Body of pancreas (tissue), 4 donors: ENCODE measurements at places on chromosomes 2 and 18. TPM values are rescaled to one million over a fixed set of nuclear protein-coding genes. Genes with fewer than 3 reads are reported as not detected.

- no peak overlapping the region for H3K4me3 ChIP-seq
- H3K27me3 ChIP-seq, result no peaks in the 10 kb centered on the region
- DNase-seq, result no peak
- H3K36me3 ChIP-seq, result no peaks in the 10 kb centered on the region
Observed at GRCh38 chr18:79868168-79868784, 70.5 kb downstream of the KCNG2 start.

DNA sequence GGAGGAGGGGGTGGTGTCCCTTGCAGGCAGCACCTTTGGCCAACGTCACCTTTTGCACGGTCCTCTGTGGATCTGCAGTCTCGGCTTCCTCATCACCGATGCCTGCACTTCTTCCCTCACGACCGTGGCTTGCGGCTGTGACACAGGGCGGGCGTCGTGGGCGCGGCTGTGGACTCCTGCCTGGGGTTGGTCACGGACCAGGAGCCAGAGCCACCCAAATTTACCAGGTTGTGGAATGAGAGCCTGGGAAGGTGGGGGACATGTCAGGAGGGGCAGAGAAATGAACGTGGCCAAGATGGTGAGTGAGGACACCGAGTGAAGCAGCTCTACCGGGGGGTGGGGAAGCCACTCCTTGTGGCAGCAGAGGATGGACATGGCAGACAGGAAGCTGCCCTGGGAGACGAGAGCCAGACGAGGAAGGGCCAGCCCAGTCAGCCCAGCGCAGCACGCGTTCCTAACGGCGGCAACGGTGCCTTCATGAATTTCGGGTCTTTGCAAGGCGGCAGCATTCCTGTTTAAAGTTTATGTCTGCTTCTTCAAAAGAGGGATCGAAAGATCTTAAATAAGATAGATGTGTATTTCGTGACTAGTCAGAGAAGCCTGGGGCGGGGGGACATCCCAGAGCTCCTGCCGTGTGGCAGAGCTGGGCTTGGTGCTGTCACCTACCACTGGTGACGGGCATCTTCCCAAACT lies 84.2 kb downstream of the LRRFIP1 start:
- peaks cover 6% of the 10 kb centered on the region for H3K36me3 ChIP-seq
- peaks cover 14% of the 10 kb centered on the region for H3K4me1 ChIP-seq
- no peak overlapping the region for H3K27ac ChIP-seq
- no peaks in the 10 kb centered on the region for H3K27me3 ChIP-seq

DNA sequence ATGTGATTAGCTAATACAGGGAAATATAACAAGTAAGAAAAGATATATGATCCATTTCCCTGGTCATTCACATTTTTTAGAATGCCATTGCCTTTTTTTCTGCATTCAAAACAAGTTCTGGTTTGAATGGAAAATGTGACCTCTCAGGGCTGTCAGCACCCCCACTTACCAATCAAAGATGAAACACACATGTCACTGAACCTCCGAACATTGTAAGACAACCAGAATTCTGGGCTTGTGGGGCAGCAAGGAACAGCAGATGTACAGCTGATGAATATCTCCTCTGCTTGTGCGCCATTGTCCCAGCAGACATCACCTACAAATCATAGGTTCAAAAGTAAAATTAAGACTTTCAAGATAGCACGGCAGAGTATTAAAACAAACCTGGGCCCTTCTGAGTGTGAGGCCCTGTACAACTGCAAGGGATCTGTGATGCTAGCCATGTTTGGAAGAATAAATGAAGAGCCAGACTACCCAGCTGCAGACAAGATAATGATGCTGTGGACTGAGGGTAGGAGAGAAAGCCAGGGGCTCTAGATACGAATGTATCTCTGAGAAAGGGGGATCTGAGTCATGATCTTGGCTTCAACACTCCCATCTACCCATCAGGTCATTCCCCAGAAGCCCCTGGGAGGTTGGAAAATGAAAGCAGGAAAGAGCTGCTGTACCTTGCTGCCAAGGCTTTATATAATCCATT lies 108.7 kb upstream of the SERTAD2 start:
- no peaks in the 10 kb centered on the region for H3K4me1 ChIP-seq
- no peaks in the 10 kb centered on the region for H3K27me3 ChIP-seq
- no peak overlapping the region for H3K4me3 ChIP-seq
- no peak for DNase-seq
- no peaks in the 10 kb centered on the region for H3K36me3 ChIP-seq

The TFCP2L1 gene
- 8.3 TPM for total RNA-seq

DNA sequence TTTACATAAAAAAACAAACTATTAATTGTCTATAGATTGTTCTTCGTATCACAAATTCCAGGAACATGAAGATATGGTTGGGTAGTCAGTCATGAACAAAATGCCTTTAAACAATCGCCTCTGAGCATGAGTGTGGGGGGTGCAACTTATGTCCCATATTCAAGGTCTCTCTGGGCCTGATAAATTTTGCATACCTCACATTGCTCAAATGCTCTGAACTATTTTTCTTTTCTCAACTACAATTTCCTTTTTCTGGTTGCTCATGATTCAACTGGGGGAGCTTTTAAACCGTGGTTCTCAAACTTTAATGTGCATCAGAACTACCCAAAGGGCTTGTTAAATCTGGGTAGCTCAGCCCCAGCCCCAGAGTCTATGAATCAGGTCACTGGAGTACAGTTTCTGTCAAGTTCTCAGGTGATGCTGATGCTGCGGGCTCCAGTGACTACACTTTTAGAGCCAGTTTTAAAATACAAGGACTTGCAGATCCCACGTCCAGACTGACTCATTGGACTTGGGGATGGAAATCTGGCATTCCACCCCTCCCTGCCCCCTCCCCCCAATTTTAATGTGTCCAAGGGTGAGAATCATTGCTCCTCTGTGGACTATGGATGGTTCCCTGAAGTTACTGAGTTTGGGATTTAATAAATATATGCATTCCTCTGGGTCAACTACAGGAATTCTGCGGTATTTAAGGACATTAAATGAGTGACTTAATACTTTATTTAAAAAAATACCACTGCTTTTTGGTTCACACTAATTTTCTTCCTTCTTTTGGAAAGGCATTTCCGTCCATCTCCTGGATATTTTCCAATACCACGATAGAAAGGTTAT lies 1.5 kb upstream of the GPD2 start:
- DNase-seq, result no peak
- H3K36me3 ChIP-seq, result no peaks in the 10 kb centered on the region
- peak overlapping the region; percentile 100 for H3K27ac ChIP-seq
- no peaks in the 10 kb centered on the region for H3K27me3 ChIP-seq
- peaks cover 37% of the 10 kb centered on the region for H3K4me1 ChIP-seq

The CEP192 gene
- 25.4 TPM for total RNA-seq

GRCh38 chr2:74474899-74475298 lies 2.4 kb upstream of the MRPL53 start:
- H3K4me3 ChIP-seq, result no peak overlapping the region
- no peaks in the 10 kb centered on the region for H3K27me3 ChIP-seq
- H3K36me3 ChIP-seq, result no peaks in the 10 kb centered on the region
- no peak for DNase-seq
- H3K27ac ChIP-seq, result no peak overlapping the region

GRCh38 chr2:169415233-169415748 lies 53.0 kb upstream of the LRP2 start:
- no peak overlapping the region for H3K27ac ChIP-seq
- no peak for DNase-seq
- no peaks in the 10 kb centered on the region for H3K36me3 ChIP-seq
- no peaks in the 10 kb centered on the region for H3K27me3 ChIP-seq
- no peak overlapping the region for H3K4me3 ChIP-seq

- H3K4me3 ChIP-seq, result no peak overlapping the region
- no peak overlapping the region for H3K27ac ChIP-seq
- DNase-seq, result no peak
- H3K36me3 ChIP-seq, result no peaks in the 10 kb centered on the region
Observed at GRCh38 chr2:30216157-30216556, 15.2 kb upstream of the LBH start.
